ENCODE measurements at places on chromosomes 12 and 14.

DNA sequence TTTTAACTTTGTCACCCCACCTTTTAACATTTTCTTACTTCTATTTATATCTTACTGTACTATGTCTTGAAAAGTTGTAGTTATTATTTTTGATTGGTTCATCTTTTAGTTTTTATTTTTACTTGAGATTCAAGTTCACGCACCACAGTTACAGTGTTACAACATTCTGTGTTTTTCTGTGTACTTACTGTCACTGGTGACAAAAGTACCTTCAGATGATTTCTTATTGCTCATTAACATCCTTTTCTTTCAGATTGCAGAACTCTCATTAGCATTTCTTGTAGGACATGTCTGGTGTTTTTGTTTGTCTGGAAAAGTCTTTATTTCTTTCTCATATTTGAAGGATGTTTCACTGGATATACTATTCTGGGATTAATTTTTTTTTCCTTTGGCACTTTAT, 289.9 kb downstream of the BCAT1 start:
- DNase-seq = no peak

DNA sequence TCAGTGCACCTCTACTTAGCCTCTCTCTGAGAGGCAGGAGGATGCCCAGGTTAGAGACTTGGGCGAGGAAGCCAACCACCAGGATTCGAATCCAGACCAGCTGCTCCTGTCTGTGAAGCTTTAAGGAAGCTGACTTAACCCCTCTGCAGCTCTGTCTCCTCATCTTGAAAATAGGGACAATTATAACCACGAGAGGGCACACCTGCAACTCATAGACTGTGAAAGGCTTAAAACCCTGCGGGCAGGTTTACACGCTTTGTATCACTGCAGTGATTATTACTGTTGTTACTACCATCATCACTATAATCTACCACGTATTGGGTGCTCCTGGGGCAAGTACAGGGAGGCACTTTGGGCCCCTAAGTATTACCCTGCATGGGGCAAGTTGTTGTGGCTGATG, 379.8 kb downstream of the VRK1 start:
- no peak for DNase-seq

DNA sequence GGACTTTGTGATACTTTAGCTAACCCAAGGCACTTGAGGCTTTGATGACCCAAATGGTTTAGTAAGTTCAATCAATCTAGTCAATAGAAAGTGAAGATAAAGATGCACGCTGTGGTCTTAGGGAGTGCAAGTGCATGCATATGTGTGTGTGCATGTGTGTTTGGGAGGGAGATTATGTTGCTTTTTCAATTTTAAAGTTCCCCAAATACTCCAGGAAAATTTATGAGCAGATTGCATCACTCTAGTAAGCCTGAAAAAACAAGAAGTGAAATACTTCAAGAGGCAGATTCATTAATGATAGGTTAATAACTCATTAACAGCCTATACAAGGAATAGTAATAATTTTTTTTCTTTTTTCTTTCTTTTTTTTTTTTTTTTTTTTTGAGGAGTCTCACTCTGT, 12.4 kb upstream of the SIX1 start:
- DNase-seq = no peak

GRCh38 chr12:95804291-95804690, 13.7 kb upstream of the NTN4 start:
- no peak for DNase-seq

GRCh38 chr12:40794087-40794486, 101.8 kb downstream of the CNTN1 start:
- DNase-seq = no peak

- no peak for DNase-seq
Observed at GRCh38 chr12:111991946-111992345, 21.0 kb downstream of the TMEM116 start.

- DNase-seq = no peak
Observed at GRCh38 chr14:72699443-72699842, 194.5 kb downstream of the DPF3 start.

DNA sequence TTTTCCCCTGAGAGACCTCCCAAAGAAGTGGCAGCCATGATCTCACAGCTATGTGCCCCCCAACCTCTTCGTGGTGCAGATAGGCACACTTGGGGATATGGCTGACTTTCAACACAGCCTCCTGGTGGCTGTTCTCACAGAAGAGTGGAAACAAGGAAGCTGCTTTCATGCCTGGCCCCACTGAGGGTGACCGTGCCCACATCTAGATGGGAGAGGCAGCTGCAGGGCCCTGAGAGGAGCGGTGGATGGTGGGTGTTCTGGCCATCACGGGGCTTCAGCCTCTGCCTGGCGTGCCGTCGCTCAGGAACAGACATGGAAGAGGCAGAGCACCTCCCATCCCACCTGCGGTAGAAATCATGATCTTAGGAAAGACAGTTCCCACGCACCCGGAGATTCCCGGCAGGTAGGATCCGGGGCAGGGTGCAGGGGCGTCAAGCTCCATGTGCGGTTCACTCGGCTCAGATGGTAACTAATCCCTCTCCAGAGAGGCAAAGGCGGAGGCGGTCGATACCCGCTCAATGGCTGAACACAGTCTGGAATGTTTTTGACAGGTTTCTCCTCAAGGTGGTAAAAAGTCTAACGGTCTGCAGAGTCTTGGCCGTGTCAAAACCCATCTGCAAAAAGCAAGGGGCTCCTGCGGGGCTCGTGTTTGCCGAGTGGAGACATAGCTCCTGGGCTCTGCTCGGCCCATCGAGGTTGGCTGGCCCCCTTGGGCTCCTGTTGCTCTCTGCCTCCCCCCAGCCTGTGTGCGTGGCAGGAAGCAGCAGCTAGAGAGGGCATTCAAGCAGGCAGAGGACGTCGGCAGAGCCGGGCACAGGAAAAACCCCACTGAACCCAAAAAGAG, 225.2 kb upstream of the RTL1 start:
- DNase-seq = no peak

- no peak for DNase-seq
Observed at GRCh38 chr14:104094709-104095425, 9.4 kb downstream of the ASPG start.

- no peak for DNase-seq
Observed at GRCh38 chr12:6336889-6337853, 4.7 kb downstream of the TNFRSF1A start.

DNA sequence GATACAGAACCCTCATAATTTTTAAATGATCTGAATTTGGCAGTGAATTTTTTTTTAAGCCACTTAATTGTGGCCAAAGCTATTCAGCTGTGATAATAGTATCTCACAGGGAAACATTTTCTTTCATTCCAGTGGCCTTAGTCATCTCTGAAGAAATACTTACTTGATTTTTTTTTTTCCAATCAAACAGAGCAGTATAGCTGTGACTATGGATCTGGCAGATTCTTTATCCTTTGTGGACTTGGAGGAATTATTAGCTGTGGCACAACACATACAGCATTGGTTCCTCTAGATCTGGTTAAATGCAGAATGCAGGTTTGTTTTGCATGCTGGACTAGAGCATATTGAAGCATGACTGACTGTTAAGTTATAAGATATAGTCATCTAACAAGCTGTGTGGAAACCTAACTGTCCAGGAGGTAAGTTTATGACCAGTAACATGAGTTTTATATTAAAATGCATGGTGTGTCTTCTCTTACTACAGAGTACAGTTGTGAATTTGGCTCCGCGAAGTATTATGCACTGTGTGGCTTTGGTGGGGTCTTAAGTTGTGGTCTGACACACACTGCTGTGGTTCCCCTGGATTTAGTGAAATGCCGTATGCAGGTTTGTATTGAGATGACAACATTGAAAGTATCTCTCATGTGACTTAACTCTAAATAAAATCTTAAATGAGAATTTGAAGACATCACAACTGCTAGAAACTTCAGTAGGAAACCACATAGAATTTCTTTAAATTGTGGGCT, 1.9 kb downstream of the SLC25A3 start:
- DNase-seq = no peak

DNA sequence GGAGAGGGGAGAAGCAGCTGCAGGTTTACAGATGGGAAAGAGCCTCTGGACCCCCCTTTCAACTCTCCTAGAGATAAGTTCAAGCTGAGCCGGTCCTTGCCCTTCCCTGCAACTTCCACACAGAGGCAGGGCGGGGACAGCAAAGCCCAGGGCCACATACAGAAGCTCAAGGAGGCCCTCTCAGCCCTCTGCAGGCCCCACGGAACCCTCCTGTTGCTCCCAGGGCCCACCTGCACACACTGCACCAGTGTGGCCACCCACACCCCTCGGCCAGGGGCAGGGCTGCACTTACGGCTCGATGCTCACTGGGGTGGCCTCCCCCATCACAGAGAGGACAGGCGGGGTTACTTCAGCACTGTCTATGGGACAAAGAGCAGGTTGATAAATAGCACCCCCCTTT, 13.0 kb upstream of the PNMA1 start:
- DNase-seq = no peak

DNA sequence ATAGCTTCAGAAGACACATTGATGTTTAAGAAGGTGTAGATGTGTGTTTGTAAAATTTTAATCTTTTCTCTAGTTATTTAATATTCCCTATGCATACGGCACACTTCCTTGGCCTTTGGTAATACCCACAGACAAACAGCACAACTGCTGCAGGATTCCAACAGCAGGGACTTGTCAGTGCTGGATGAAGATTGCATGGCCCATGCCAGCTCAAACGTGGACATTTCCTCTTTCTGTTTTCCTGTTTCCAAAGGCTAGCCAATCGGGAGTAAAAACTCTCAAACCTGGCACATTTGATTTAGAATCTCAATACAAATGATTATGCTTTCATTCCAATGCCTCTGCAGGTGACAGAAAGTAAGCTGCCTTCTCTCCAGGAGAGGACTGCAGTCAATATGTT, 22.5 kb upstream of the PDE3A start:
- DNase-seq = no peak

- no peak for DNase-seq
Observed at GRCh38 chr12:116441292-116441691, 117.9 kb upstream of the MAP1LC3B2 start.

- DNase-seq = no peak
Observed at GRCh38 chr12:109174468-109174867, 58.1 kb downstream of the ACACB start.
